Cortex of kidney (tissue), 1 donor: ENCODE measurements at places on chromosomes 11 and 22.

- no peak for DNase-seq
Observed at GRCh38 chr11:43924112-43924855, 18.2 kb upstream of the C11orf96 start.

GRCh38 chr11:22559416-22559815, 66.2 kb downstream of the FANCF start:
- no peak for DNase-seq

DNA sequence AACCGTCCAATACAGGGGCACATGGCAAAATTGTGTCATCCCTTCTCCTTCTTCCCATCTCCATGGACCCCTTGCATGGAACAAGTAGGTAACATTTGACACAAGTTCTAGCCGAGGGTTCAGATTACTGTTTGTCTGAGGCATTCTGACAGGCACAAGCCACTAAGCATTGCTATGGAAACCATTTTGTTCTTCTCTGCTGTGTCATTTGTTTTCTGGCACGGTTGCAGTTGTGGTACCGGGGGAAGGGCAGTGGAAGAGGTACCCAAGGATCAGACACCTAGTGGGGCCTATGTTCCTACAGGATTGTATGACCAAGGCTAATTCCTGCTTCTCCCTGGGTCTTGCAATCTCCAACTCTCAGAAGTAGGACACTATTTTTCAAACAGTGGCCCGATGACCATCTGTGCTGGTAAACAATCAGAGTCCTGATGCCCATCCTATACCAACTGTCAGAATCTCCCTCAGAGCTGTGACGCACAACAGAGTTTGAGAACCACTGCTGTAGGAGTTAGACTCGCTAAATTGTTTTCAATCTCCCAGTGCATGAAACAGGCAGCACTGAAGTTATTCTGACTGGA, 69.3 kb downstream of the KCNC1 start:
- no peak for DNase-seq

DNA sequence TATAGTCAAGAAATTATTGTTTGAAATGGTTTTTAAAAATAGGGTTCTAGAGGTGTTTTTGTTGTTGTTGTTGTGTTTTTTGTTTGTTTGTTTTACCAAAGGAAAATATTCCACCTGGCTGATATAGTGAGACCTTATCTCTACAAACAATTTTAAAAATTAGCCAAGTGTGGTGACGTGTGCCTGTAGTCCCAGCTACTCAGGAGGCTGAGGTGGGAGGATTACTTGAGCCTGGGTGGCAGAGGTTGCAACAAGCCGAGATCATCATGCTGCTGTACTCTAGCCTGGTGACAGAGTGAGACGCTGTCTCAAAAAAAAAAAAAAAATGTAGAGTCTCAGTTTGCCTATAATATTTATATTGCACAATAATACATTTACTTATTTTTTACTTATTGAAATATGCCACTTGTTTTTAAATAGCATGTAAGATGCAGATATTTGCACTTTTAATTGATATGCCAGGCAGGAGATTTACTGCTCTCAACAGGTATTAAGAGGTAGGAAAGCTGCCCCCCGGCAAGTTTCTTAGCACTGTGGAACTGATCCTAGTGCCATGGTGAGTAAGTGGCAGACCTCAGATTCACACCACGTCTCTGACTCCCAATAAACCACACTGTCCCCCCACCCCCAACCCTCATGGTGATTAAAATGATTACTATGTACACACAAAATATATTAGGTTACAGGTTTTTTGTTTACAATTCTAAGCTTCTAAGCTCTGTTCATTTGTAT, 157.4 kb downstream of the TEAD1 start:
- DNase-seq: no peak

- DNase-seq: no peak
Observed at GRCh38 chr11:72627594-72628281, 46.5 kb downstream of the PDE2A start.

GRCh38 chr11:119012629-119013170, 5.4 kb downstream of the RPS25 start:
- DNase-seq: no peak

DNA sequence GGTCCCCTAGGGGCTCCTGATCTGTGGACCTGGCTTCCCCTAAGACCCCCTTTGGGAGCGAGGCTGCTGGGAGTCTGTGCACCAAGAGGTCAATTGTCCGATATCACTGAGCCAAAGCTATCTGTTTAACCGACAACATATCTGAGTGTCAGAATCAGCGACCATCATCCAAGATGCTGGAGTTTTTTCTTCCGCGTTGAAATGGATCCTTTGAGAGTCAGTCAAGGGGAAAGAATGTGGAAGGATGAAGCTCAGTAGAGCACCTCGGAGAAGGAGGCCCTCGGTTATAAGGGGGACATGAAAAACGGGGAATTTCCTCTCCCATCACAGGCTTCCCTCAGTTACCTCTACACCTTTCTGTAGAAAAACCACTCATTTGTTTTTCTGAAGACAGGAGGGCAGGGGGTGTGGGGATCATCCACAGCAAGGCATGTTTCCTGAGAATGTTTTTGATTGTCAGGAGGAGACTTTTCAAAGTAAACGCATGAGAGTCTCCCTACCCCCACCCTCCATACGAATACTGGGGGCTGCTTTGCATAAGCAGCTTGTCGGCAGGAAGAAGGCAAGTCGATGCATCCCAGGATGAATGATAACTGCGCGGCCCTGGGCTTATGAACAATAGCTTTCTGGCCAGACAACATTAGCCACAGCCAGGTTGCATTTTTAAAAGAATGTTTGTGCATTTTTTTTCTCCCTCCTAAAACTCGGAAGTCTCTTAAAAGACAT, 37.7 kb upstream of the CCND1 start:
- no peak for DNase-seq

DNA sequence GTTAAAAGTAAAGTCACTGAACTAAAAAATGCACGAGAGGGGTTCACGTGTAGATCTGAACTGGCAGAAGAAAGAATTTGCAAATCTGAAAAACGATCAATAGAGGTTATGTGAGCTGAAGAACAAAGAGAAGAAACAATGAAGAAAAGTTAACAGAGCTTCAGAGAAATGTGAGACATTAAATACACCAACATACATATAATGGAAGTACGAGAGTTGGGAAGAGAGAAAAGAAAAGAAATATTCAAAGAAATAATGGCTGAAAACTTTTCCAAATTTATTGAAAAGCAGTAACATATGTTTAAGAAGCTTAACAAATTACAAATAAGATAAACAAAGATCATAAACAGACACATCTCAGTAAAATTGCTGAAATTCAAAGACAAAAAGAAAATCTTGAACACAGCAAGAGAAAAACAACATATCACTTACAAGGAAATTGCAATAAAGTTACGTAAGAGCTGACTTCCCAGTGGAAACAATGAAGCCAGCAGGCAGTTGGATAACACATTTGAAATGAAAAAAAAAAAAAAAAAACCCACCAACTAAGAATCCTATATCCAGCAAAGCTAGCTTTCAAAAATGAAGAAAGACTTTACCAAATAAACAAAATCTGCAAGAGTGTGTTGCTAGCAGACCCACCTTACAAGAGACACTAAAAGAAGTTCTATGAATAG, 56.8 kb downstream of the EMSY start:
- no peak for DNase-seq

DNA sequence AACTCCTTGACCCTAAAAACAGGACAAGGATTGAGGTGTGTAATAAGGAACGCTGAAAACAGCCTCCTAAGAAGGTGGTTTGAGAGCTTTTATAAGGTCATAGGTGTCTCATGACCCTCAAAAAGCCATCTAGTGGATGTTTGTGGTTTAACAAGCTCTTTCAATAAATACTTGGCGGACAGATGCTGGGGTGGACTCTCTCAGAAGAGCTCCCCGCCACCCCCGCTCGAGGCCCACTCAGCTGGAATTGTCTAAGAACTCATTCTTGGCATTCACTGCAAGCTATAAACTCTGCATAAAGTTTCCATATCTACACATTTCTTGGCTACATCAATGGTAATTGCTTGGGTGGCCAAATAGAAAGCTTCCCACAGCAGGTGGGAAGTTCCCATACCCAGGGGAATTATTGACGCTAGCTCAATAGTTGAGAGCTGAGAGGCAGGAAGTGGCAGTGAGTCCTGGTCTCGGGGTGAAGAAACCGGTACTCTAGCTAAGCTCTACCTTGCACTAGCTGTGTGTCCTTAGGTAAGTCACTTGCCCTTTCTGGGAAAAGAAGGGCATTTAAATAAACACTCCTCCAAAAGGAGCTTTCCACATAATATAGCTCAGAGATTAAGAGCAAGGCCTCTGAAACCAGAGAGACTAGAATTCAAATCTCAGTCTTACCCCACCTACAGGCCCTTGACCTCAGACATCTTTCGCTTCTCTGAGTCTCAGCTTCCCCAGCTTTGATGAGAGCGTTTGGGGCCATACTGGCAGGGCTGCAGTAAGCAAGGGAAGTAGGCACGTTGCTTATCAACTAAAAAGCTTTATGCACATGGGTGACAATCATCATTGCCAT, 6.4 kb downstream of the MS4A15 start:
- no peak for DNase-seq

GRCh38 chr11:114606003-114606801, 10.6 kb upstream of the NXPE4 start:
- DNase-seq: no peak

DNA sequence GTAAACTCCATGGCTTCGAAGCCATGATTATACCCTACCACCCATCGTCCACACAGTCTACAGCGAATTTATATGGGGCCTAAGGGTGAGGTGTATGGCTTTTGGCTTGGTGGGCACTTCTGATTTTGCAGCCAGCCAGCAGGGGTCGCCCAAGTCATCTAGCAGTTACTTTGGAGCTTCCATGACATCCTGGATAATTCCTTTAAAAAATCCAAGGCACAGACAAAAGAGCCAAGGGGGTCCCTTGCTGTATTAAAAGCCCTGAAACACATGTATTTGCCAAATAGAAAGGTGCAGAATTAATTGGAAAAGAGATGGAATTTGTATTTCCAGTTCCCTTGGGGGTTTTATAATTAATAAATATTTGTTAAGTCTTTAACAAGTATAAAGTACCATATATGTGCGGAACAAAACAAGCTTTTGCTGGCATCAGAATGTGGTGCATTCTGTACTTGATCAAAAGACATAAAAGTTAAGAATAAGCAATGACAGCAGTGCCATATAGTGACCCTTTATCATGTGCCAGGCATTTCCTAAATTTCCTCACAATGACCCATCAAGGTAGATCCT, 132.8 kb upstream of the PITPNB start:
- no peak for DNase-seq

- no peak for DNase-seq
Observed at GRCh38 chr11:133082453-133082781, 449.9 kb downstream of the OPCML start.

DNA sequence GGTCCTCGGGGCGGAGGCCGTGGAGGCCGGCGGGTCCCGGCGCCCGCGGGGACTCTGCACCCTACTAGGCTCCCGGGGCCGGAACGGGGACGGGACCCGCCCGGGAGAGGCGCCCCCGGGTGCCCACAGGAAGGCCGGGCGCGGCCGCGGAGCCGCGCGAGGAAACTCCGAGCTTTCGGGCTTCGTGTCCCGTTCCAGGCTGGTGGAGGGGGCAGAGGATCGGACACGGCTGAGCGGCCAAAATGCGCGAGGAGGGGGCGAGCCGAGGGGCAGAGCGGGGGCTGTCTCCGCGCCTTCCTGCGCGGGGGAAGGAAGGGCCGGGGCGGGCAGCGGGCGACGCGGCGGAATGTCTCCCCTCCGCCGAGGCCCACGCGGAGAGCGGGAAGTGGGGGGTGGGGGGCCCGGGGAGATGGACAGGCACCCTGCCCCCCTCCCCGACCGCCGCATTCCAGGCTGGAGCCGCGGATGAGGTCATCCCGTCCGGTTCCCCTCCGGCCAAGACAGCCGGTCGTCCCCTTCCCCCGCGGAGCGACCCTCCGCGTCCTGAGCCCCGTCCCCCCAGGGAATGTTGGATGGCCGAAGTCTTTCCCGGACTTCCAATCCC, 430 bp downstream of the CDC42EP1 start:
- no peak for DNase-seq

- no peak for DNase-seq
Observed at GRCh38 chr11:7416080-7416479, 69.2 kb upstream of the OLFML1 start.

DNA sequence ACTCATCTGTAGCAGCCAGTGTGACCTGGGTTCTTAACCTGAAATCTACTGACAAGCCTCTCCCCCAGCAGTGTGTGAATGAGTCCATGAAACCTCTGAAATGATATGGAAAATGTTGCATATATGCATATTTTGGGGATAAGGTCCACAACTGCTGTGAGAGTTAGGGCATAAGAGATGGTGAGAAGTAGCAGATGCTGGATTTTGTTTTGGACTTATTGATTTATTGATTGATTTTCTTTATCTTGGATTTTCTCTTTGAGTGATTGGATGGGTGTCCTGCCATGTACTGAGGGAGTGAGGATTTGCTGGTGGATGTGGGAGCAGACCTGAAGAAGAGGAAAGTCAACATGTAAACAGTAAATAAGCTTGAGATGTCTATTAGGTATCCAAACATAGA, 211.4 kb upstream of the SORL1-AS1 start:
- no peak for DNase-seq

DNA sequence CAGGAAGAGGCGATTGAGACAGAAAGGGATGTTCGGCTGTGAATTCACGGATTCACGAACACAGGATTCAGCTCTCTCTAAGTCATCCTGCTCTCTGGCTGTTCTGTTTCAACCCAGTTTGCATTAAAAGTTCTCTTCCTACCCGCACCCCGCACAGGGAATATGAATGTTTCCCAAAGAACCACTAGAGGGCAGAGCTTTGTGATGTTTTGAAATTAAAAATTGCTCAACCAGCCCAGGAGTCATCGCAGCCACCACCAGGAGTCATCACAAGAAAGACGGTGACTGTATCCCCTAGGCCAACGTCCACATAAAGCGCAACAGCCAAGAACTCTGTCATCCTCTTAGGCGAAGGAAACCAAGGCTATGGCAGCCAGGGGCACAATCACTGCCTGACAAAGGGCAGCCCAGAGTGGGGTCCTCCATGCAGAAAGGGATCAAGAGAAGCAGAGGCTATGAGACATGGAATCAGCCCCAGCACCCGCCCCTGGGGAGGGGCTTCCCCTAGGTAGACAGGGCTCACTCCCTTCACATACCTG, 122.4 kb downstream of the WT1 start:
- no peak for DNase-seq

GRCh38 chr22:20516399-20516798, 9.0 kb downstream of the MED15 start:
- no peak for DNase-seq

DNA sequence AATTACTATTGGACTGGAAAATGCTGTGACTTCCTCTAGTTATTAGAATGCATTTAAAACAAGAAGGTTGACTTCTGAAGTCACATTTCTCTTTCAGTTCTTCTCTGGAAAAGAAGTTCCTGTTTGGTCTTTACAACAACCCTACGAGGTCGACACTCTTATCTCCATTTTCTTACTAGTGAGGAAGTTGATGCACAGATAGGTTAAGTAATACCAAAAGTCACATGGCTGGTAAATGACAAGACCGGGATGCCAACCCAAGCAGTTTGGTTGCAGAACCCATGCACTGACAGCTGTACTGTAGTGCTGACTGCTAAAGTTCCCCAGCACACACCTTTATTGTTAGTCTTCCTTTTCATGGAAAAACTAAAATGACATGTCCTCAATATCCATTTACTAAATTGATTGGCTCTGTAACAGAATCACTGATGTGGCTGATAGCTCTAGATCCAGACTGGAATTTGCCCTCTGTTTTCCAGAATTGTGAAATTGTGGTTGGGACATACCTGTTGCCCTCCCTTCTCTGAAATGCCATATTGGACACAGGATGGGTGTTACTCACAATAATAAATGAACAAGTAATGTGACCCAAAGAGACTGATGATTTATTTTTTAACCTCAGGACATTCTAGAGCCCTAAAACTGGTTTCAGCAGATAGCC, 9.4 kb upstream of the TECTA start:
- DNase-seq: no peak
